NCI-H2081 treated with DMSO at 0.1 percent for 48 hours (cell line): ENCODE measurements at places on chromosomes 7 and 10.

- DNase-seq, result no peak
Observed at GRCh38 chr10:15814565-15814964, 45.7 kb downstream of the MINDY3 start.

- DNase-seq, result no peak
Observed at GRCh38 chr7:124959676-124960075, 30.1 kb upstream of the POT1 start.

DNA sequence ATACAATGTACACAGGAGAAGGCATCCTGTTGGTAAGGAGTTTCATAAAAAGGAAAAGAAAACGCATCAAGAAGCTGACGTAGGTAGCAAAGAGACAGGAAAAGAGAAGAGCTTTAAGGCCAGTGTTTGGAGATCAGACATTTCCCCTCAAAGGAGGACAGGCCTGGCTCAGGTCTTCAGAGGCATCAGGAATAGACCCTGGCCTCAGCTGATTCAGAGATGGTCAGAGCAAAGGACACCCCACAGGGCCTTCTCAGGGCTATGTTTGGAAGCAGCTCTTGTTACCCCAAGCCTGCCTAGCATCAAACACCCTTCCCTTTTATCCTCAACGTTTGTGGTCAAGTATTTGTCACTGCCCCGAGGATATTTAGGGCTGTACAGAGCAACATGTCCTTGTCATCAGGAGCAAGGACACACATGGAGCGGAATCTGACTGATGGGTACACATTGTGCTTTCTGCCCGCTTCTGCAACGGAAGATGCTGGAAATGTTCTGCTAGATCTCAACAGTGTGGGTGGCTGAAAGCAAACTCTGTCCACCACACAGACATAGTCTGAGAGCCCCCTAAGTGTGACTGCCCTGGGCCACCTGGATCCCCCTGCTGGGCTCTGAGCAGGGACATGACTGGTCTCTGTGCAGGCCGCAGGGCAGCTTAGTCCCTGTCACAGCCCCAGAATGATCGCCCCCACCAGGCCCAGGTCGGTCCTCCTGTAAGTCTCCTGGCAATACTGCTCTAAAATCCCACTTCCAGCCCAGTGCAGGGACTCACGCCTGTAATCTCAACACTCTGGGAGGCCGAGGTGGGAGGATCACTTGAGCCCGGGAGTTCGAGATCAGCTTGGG lies 1.0 kb upstream of the ZDHHC4 start:
- DNase-seq, result no peak

GRCh38 chr7:43557831-43558495 lies 24.9 kb upstream of the STK17A start:
- DNase-seq, result no peak

DNA sequence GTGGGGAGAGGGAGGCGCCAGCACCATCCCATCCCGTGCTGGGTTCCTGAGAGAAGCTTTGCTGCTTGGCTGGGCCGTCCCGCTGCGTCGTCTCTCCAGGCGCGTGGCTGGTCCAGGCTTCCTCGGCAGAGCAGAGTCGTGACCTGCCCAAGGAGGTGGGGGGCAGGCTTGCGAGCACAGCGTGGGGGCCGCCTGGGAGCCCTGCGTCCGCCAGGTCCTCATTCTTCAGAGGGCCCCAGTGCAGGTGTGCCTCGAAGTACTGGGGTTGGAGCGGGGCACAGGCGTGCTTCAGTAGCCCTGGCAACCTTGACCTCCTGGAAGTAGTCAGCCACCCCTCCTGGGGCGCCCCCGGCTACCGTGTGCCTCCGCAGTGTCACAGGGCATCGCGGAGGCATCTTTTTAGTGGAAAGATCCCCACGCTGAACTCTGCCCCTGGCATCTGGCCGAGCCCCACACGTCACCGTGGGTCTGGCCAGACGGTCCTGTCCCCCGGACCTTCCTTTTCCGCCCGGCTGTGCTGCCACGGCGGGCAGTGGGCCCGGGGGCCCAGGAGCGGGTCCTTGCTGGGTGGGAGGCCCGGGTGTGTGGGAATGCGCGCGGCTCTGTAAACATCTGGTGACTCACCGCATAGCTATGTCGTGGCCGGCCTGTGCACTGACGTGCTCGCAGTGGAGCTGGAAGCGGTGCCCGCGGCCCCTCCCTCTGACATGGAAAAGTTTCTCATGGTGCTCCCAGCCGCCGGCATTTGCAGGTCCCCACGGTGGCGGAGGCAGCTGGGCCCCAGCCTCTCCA lies 6.4 kb downstream of the MAFK start:
- DNase-seq, result no peak
